ENCODE measurements at places on chromosomes 1 and 21. TPM values are rescaled to one million over a fixed set of nuclear protein-coding genes. Genes with fewer than 3 reads are reported as not detected.
A peak's percentile ranks its signal among the peaks of the same experiment; 100 is the strongest.

Gene GSTM4
- 32.8 TPM for polyA plus RNA-seq

Gene HCRTR1
- polyA plus RNA-seq = 0.52 TPM

Gene C4BPA
- 11.9 TPM for polyA plus RNA-seq

Gene OR2G6
- not detected for polyA plus RNA-seq

Gene MSH4
- 0.15 TPM for polyA plus RNA-seq

Gene RGS1
- 1.7 TPM for polyA plus RNA-seq

Gene ZNF687
- 9.8 TPM for polyA plus RNA-seq

Gene SPRR3
- polyA plus RNA-seq = 2.8 TPM

Gene RNU11
- not detected for polyA plus RNA-seq

Gene TNNI3K
- polyA plus RNA-seq = 0.34 TPM

Gene FCGR3B
- polyA plus RNA-seq = 0.28 TPM

Gene LCE1A
- not detected for polyA plus RNA-seq

Gene SSR2
- 180 TPM for polyA plus RNA-seq

Gene ADAM30
- not detected for polyA plus RNA-seq

Gene LRRC7
- polyA plus RNA-seq = 1.7 TPM

DNA sequence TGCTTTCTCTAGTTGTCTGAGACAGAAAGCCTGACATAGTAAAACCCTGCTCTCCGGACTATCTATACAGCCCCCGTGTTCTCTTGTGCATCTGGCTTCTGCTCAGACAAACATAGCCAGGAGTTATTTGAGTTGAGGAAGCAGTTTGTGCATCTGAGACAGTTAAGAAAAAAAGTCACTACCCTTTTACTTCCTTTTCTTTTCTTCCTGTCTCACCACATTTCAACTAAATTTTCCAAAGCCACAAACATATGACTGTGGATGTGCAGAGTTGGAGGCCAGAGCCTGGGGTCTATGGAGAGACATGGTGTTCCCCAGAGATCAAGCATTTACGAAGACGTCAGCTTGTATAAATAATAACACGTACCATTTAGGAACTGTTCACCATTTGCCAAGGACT is 158.5 kb upstream of the FGGY start:
- no peak for DNase-seq
- H3K4me3 ChIP-seq = no peak overlapping the region
- H3K27me3 ChIP-seq = no peaks in the 10 kb centered on the region
- H3K36me3 ChIP-seq = no peaks in the 10 kb centered on the region
- H3K4me1 ChIP-seq = no peaks in the 10 kb centered on the region

- no peaks in the 10 kb centered on the region for H3K4me1 ChIP-seq
- no peaks in the 10 kb centered on the region for H3K27me3 ChIP-seq
- no peak overlapping the region for H3K27ac ChIP-seq
- peaks cover 5% of the 10 kb centered on the region for H3K36me3 ChIP-seq
- no peak overlapping the region for H3K4me3 ChIP-seq
Observed at GRCh38 chr1:53878492-53879105, 11.0 kb downstream of the YIPF1 start.

- no peak for DNase-seq
- H3K27ac ChIP-seq = no peak overlapping the region
- no peaks in the 10 kb centered on the region for H3K4me1 ChIP-seq
- H3K4me3 ChIP-seq = no peak overlapping the region
- H3K36me3 ChIP-seq = no peaks in the 10 kb centered on the region
Observed at GRCh38 chr1:20496241-20496661, 10.2 kb upstream of the CAMK2N1 start.

GRCh38 chr1:172241540-172241939 is 178.9 kb upstream of the C1orf105 start:
- H3K36me3 ChIP-seq = no peaks in the 10 kb centered on the region
- peak; percentile 18 for DNase-seq
- no peaks in the 10 kb centered on the region for H3K27me3 ChIP-seq

- H3K4me3 ChIP-seq = peak overlapping the region; percentile 51
- H3K27me3 ChIP-seq = no peaks in the 10 kb centered on the region
- H3K27ac ChIP-seq = peak overlapping the region; percentile 92
- DNase-seq = peak; percentile 89
- H3K36me3 ChIP-seq = no peaks in the 10 kb centered on the region
Observed at GRCh38 chr1:24502065-24502708, 449 bp upstream of the RCAN3 start.

GRCh38 chr1:8427493-8427892 is 109.6 kb downstream of the SLC45A1 start:
- no peak overlapping the region for H3K4me3 ChIP-seq
- H3K27me3 ChIP-seq = no peaks in the 10 kb centered on the region
- DNase-seq = no peak
- peaks cover 14% of the 10 kb centered on the region for H3K4me1 ChIP-seq
- H3K27ac ChIP-seq = no peak overlapping the region

GRCh38 chr1:217333939-217334338 is 297.0 kb downstream of the GPATCH2 start:
- no peak overlapping the region for H3K4me3 ChIP-seq
- H3K27ac ChIP-seq = no peak overlapping the region
- H3K4me1 ChIP-seq = no peaks in the 10 kb centered on the region
- no peaks in the 10 kb centered on the region for H3K36me3 ChIP-seq

DNA sequence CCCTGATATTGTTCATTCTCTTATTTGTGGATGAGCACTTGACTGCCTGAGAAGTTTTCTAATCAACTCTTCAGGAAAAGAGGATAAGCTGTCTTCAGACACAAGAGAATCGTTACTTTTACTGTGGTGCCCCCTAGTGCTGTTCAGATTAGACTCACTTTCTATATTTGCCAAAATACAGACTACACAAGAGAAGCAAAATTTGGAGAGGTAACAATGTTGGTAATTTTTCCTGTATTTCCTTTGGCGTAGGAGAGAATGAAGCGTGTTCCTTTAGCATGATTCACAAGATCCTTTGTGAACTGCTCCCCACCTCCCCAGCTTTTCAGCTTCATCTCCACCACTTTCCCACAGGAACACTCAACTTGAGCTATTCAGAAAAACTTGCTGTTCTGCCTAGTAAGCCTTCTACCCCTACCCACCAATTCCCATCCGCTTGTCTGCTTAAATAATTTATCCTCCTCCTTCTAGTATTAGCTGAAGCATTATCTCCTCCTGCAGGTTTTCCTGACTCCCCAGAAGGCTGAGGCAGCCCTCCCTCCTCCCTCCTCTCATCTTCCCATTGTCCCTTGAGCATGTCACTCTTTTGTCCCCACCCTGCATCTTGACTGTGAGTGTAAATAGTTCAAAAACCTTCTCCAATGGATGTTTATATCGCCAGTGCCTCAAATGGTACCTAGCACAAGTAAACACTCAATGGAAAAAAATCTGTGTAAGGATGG is 4.5 kb downstream of the TNFSF4 start:
- no peaks in the 10 kb centered on the region for H3K27me3 ChIP-seq
- H3K4me1 ChIP-seq = no peaks in the 10 kb centered on the region
- H3K27ac ChIP-seq = no peak overlapping the region

DNA sequence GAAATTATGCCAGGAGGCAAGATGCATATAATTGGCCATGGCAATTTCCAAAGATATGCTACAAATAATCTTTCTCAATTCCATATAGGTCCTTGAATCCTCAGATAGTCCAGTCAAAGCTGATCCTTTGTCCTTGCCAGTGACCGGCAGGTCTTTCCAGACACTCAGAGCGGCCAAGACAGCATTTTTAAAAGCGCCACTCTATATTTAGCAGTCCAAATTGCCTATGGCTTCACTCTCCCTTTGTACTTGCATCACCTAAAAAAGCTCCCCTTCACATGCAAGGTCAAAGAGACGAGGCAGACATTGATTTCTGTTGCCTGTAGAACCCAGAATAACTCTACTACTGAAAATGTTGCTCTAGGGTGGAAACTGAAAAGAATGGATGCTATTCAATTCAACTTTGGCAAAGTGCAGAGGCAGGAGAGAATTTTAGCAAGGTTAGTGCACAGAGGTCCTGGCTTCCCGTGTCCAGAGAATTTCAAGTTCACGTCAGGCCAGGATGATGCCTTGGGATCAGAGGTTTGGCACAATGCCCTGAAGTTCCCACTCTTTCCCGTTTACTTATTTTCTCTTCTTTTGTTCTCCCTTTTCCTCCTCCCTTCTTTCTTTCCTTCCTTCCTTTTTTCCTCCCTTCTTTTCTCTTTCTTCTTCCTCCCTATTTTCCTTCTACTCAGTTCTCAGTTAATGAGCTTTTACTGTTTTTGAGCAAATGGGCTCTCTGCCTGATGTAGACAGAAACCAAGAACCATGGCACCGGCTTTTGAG is 108.5 kb downstream of the KCNK1 start:
- H3K4me1 ChIP-seq = no peaks in the 10 kb centered on the region
- no peak overlapping the region for H3K27ac ChIP-seq
- H3K27me3 ChIP-seq = no peaks in the 10 kb centered on the region
- no peak for DNase-seq
- H3K4me3 ChIP-seq = no peak overlapping the region

DNA sequence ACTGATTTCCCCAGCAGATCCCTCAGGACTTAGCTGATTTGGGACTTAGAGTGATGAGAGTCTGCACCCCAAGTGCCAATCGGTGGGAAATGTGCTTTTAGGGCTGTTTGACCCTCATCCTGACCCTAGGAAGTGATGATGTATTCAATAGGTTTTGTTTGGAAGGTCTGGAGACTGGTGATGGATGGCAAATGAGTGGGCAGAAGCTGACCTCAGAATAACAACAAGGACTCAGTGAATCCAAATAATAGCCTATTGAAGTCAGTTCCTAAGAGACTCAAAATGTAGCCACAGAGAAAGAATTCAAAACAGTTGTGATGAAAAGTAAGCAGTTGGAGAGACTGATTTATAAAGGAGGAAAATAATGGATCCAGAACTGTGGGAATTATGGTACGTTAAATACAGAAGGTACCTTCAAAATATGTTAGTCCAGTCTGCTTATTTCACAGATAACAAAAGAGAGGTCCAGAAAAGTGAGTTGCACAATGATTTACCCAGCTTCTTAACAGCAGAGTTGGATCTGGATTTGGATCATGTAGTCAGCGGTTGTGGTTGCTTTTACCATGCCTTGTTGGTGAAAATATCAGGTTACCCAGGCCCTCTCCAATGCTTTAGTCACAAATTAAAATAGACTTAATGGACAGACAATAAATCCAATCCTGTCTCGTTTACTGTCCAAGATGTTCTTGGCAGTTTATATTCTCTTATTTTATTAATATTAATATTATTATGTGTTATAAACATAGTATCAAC is 123.0 kb upstream of the PTBP2 start:
- no peak for DNase-seq
- H3K27ac ChIP-seq = no peak overlapping the region
- H3K4me3 ChIP-seq = no peak overlapping the region
- no peaks in the 10 kb centered on the region for H3K36me3 ChIP-seq
- no peaks in the 10 kb centered on the region for H3K27me3 ChIP-seq
- H3K4me1 ChIP-seq = no peaks in the 10 kb centered on the region

DNA sequence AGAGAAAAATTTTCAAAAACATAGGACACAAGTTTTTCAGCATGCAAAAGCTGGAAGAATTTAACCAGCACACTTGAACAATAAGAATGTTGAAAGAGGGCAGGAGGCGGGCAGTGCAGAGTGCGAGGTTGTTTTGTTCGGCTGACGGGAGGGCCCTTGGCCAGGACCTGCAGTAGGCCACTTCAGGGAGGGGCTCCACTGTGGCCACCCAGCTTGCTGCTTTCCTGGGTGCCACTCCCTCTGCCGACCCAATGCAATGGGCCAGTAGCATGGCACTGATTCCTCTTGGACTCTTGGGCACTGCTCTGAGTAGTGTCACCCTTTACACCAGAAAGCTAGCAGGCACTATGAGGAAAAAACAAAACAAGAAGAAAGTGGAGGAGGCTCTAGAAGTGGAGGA is 92.9 kb downstream of the SNRPE start:
- H3K4me3 ChIP-seq = no peak overlapping the region
- DNase-seq = no peak
- H3K27me3 ChIP-seq = no peaks in the 10 kb centered on the region
- H3K27ac ChIP-seq = no peak overlapping the region
- no peaks in the 10 kb centered on the region for H3K4me1 ChIP-seq
